ENCODE measurements at places on chromosomes 7 and 10. TPM values are rescaled to one million over a fixed set of nuclear protein-coding genes. Genes with fewer than 3 reads are reported as not detected.

DNA sequence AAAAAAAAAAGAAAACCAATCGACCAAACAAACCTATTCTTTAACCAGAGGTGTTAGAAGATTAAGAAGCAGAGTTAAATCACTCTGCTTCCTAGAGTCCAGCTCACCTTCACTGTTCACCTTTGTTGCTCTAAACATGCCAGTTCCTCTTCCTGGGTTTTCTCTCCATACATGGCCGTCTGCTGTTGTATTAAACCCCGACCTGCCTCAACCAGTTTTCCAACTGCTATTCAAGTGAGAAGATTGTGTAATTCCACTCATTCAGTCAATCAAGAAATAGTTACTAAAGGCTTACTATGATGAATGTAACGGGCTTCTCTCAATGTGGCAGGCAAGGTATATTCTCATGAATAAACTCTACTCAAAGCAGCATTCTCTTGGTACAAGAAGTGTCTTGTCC is 8.8 kb downstream of the AASS start:
- DNase-seq: no peak

DNA sequence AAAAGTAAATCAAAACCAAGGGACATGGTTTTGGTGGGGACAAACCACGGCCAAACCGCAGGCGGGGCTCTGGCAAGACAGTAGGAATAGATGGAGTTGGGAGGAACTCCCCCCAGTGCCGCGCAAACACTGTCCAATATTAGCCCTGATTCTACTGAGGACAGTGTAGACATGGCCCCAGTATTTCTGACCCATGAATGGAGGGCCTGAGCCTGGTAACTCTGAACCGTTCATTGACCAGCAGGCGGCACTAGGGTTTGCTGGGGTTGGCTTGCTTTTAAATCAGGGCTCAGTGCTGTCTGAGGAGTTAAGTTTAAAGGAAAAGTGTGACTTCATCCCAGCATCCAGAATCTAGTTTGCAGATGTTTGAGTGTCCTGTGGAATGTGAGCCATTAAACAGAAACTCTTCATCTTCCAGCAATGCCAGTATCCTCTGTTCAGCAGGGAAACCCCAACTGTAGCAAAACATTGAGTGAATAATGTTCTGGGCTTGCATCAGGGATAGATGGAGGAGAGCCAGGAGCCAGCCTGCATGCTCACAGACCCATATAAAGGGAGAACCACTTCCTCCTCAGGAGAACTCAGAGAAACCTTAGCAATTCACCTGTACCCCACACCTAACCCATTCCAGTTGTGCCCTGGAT is 147.4 kb upstream of the PRSS58 start:
- no peak for DNase-seq

DNA sequence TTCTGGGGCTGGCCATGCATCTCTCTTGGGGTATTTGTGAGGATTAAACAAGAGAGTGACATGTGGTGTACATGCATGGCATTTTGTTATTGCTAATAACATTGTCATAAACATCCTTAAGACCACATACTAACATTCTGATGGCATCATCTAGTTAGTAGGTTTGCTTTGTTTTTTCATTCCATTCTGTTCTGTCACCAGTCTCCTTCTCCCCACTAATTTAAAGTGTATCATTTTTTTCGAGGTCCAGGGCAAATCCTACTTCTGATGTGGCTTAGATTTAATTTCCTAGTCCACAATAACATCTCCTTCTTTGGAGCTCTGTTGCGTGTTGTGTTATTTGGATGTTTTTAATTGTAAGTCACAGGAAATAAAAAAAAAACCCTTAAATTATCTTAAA is 248.1 kb downstream of the LRMDA start:
- no peak for DNase-seq

DNA sequence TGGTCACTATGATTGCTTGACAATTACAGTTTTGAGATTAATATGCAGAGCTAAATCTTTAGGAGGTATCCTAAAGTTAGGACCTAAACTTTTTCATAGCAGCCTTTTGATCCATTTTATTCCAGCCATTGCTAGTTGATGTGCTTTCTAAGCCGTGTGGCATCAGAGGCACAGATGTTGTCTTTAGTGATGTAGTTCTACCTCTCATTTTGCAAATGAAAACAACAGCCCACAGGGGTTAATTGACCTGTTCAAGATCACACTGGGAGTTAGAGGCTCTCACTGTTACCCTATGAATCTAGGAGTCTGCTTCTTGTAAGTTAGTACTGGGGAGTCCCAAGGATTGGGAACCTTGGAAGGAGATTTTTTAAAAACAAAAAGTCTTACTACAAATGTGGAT is 10.6 kb downstream of the AUTS2 start:
- no peak for DNase-seq

- no peak for DNase-seq
These were observed 490.4 kb downstream of the DNAJB6 start for GRCh38 chr7:157827045-157827862.

- no peak for DNase-seq
These were observed 6.3 kb upstream of the KCNMA1 start for GRCh38 chr10:77643795-77644468.

GRCh38 chr10:121600611-121601010 is 2.4 kb upstream of the FGFR2 start:
- DNase-seq: no peak

- DNase-seq: no peak
These were observed 204.3 kb downstream of the RAPGEF5 start for GRCh38 chr7:22152690-22153089.

DNA sequence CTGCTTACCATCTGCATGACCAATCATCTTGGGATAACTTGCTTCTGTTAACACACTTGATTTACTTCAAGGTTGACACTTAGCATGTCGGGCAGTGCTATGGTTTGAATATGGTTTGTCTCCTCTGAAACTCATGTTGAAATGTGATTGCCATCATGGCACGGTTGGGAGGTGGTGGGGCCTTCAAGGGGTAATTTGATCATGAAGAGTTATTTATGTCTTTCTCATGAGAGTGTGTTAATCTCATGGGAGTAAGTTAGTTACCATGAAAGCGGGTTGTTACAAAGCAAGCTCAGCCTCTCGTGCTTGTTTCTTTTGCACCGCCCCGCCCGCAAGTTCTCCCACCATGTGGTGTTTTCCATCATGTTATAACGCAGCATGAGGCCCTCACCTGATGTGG is 163.6 kb downstream of the DOCK4 start:
- no peak for DNase-seq

DNA sequence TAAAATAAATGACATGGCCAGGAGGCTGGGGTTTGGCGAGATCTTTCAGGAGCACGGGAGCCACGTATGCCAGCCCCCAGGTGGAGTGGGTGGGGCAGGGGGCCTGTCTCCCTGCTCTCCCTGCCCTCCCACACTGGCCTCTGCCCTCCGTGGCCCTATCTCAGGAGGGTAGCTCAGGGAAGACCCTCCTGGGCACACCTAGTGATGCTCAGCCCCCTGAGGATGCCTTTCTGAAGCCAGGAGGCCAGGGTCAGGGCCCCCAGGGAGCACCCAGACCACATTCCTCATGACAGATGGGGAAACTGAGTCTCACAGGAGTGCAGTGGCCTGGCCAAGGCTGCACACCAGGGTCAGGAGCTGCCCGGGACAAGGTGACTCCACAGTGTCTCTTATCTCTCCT is 223.4 kb downstream of the ELFN1 start:
- no peak for DNase-seq

GRCh38 chr10:106942035-106942662 is 222.4 kb downstream of the SORCS1 start:
- DNase-seq: no peak

DNA sequence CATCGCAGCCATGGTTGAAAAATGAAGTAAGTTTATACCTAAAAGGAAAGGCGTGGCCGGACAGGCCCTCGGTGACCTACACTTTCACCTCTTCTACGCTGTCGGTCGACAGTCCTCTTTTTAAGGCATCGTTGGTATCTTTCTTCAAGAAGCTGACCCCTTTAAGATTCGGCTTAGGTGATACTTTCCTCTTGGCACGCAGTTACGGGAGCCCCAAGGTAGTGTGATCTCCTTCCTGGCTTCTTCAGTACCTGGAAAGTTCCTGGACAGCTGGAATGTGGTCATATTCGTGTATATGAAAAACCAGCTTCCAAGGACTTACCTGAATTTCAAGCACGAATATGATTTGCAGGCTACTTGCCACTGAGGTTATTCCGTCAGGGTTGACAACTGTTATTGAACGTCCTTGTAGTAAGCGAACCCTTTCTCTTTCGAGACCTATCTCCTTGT is 885 bp upstream of the SYPL1 start:
- no peak for DNase-seq

DNA sequence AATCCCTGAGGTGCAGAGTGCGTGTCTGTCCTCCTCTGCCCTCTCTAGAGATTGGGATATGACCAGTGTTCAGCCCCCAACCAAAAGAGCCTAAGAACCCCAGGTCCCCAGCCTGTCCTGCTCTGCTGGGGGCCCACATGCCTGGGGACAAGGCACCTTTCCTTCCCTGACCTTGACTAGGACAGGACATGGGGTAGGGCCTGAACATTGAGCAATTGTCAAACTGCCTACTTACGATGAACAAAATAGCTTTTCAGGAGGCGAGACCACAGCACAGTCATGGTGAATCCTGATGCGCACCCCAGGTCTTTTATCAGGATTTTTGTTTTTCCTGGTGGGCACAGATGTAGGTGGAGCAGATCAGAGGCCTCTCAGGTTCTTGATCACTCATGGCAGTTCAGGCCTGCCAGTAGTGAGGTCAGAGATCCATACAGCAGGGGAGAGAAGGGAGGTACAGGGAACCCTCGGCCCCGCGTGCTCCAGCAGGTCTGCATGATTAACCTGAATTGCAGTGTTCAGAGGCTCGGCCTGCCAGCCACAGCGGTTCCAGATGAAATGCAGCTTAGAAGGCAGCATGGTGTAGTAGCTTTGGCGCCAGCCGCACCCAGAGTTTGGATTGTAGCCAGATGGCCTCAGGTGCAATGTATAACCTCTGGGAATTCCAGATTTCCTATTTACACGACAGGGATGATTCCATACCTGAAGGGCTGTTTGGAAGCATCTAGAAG is 191.3 kb downstream of the CUX1 start:
- no peak for DNase-seq

GRCh38 chr7:134300988-134301387 is 15.7 kb downstream of the SLC35B4 start:
- DNase-seq: no peak

- no peak for DNase-seq
These were observed 390.3 kb downstream of the GRID1 start for GRCh38 chr10:85976267-85976793.

DNA sequence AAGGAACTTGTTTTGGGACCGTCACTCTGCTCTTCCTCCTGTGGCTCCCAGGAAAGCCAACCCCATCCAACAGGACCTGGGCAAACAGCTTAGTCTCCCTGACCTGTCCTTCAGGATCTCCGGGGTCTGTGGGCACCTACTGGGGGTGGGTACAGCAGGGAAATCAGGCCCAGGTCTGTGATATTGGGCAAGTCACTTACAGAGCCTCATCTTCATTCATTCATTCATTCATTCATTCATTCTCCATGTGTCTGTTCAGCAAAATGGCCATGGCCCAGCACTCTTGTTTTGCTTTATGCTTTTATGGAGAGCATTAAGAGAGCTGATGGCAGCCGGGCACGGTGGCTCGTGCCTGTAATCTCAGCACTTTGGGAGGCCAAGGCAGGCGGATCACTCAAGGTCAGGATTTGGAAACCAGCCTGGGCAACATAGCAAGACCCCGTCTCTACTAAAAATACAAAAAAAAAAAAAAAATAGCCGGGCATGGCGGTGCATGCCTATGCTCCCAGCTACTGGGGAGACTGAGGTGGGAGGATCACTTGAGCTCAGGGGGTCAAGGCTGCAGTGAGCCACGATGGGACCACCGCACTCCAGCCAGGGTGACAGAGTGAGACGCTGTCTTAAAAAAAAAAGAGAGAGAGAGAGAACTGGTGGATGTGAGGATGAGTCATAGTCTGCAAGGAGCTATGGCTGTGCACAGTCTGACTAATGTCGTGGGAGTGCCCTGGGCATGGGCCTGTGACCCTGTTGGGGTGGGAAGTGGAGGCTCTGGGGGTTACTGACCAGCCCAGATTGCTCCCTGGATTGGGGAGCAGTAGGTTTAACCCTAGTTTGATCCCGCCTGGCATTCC is 54.3 kb downstream of the CLIP2 start:
- DNase-seq: no peak

DNA sequence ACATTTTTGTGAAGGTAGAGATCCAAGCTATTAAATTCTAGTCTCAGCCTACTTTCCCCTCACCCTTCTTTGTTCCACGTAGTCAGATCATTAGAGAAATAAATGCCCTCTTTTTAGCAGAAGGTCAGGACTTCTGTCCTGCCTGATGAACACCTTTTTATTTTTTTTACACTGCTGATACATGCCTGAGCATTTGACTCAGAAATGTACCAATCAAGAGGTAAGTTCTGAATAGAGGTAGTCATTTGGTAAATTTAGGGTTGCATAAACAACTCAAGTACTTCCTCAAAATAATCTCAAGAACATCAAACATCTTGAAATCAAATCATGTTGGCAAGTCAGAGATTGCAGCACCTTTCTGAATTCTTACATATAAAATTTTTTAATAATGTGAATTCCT is 133.7 kb downstream of the MYO3A start:
- DNase-seq: no peak

GRCh38 chr10:20369863-20370736 is 527.0 kb downstream of the NEBL start:
- no peak for DNase-seq

GRCh38 chr7:50983850-50984249 is 201.2 kb upstream of the GRB10 start:
- no peak for DNase-seq

DNA sequence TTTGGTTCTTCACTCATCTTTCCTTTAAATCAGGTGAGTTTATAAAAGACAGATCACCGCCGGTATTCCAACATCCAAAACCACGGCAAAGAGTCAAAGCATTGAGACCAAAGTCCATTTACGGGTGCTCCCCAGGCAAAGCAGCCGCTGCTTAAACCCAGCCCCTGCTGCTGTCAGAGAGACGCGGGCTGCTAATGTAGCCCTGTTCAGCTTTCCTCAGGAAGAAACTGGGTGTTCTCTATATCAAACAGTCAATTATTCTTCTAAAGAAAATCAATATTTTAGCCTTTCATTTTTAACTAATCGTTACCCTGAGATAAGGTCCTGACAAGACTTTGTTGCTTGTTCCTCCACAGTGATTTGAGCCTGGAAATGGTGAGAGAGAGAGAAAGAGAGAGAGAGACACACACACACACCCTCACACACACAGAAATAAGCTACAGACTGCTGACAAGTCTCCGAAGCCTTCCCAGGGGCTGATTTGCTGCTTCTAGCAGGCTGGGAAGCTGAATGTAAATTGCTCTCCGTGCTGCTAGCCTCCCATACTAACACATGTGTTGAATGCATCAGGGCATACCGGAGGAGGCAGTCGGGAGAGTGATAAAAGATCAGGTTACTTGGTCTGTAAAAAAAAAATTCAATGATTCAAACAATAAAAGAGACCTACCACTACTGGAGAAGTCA is 183.0 kb upstream of the ANK3 start:
- DNase-seq: no peak

The OR2A5 gene
- not detected for total RNA-seq

The CHN2 gene
- 14.2 TPM for total RNA-seq

The C10orf67 gene
- not detected for total RNA-seq

The ADRB1 gene
- total RNA-seq: 7.9 TPM

Measured in omental fat pad (tissue), 4 donors.